ENCODE measurements at places on chromosomes 7 and 10.
A peak's percentile ranks its signal among the peaks of the same experiment; 100 is the strongest.

DNA sequence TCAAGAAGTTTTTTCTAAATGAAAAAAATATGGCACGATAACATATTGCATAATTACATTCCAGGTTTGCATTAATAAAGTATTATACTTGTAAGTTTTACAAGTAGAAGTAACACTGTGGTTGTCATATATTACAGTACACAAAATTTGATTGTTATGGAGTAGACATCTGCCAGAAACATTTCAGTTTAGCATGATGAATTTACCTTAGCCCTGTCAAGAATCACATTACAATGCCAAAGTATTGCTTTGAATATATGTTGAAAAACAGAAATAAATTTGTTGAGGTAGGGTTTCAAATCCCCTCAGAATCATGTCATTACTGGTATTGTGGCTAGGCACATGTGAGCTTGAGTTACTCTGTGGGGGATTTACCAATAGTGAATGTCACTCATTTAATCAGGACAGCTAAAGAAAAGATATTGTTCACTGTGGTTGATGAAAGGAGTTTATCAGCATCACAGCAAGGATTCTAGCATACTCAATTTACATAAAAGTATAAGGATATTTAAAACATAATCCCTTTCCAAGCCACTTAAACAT lies 112.1 kb downstream of the MDFIC start:
- no peak for DNase-seq

- no peak for DNase-seq
Measured at GRCh38 chr7:40093631-40094350, 40.6 kb downstream of the MPLKIP start.

DNA sequence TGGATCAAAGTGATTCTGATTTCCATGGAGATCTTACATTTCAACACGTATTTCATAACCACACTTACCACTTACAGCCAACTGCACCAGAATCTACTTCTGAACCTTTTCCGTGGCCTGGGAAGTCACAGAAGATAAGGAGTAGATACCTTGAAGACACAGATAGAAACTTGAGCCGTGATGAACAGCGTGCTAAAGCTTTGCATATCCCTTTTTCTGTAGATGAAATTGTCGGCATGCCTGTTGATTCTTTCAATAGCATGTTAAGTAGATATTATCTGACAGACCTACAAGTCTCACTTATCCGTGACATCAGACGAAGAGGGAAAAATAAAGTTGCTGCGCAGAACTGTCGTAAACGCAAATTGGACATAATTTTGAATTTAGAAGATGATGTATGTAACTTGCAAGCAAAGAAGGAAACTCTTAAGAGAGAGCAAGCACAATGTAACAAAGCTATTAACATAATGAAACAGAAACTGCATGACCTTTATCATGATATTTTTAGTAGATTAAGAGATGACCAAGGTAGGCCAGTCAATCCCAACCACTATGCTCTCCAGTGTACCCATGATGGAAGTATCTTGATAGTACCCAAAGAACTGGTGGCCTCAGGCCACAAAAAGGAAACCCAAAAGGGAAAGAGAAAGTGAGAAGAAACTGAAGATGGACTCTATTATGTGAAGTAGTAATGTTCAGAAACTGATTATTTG lies 15.3 kb downstream of the HNRNPA2B1 start:
- no peak for DNase-seq

GRCh38 chr10:58518775-58519174 lies 6.1 kb downstream of the BICC1 start:
- no peak for DNase-seq

GRCh38 chr10:32046151-32046550 lies 10.1 kb downstream of the KIF5B start:
- no peak for DNase-seq

DNA sequence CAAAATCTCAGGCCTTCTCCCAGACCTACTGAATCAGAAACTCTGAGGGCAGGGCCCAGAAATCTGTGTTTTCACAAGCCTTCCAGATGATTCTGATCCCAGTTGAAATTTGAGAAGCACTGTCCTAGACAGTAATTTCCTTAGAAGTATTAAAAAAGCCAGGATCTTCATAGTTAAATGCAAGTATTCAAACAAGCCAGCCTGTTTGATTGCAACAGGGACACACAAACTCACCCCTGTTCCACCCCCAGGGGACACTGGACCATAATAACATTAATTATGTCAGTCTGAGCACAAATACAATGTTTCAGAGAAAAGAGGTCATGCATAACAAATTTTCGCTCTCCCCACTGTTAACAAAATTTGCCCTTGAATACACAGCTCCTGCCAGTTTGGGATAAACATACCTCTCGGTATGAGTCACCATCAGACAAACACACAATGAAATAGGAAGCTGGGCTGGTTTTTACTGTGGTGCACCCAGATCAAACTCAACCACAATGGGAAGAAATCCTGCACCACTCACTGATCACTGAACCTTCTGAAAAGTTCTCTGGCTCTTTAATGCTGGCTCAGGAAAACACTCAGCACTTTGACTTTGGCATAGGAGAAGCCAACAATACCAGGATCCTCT lies 34.3 kb downstream of the ABLIM1 start:
- no peak for DNase-seq

GRCh38 chr10:81866753-81867152 lies 8.2 kb upstream of the NRG3 start:
- DNase-seq: no peak

DNA sequence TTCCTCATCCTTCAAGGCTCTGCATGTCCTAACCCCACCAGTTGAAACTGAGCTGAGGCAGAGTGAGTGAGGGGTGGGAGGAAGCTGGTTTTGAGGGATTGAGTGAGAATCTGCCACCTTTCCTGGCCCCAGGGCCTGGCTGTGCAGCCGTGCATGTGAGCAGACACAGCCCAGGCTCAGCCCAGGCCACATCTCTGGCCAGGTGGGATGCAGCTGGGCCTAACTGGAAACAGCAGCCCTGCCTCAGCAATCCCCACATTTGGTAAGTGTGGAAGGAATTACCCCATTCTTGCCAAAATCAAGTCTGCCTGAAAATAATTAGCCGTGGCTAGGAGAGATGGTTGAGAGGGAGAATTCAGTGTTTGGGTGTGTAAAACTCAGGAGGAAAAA lies 116.6 kb downstream of the NEURL1 start:
- no peak for DNase-seq

DNA sequence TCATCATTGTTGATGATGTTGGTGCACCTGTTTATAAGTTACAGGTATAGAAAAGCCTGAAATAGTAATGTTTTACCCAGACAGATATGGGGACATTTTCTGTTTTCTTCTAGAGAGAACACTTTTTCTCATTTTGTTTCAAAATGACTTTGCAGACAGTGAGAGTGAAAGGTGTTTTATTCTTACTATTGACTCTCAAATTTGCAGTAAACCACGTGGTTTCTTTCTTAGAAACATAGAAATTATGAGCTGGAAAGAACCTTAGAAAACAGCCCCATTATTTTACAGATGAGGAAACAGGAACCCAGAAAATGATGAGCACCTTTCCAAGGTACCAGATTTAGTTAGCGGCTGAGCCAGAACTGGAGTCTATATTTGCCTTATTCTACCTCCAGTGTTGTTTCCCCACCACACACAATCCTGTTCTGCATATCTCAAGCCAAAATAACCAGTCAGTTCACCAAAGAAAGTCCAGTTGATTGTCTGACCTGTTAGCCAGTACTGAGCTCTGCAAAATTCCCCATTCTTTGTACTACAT lies 138.9 kb upstream of the AHR start:
- DNase-seq: no peak

- DNase-seq: no peak
Measured at GRCh38 chr10:79203014-79203644, 134.4 kb downstream of the ZMIZ1 start.

GRCh38 chr10:58830697-58831096 lies 318.0 kb downstream of the BICC1 start:
- no peak for DNase-seq

GRCh38 chr7:129367349-129367699 lies 66.9 kb upstream of the STRIP2 start:
- DNase-seq: no peak

DNA sequence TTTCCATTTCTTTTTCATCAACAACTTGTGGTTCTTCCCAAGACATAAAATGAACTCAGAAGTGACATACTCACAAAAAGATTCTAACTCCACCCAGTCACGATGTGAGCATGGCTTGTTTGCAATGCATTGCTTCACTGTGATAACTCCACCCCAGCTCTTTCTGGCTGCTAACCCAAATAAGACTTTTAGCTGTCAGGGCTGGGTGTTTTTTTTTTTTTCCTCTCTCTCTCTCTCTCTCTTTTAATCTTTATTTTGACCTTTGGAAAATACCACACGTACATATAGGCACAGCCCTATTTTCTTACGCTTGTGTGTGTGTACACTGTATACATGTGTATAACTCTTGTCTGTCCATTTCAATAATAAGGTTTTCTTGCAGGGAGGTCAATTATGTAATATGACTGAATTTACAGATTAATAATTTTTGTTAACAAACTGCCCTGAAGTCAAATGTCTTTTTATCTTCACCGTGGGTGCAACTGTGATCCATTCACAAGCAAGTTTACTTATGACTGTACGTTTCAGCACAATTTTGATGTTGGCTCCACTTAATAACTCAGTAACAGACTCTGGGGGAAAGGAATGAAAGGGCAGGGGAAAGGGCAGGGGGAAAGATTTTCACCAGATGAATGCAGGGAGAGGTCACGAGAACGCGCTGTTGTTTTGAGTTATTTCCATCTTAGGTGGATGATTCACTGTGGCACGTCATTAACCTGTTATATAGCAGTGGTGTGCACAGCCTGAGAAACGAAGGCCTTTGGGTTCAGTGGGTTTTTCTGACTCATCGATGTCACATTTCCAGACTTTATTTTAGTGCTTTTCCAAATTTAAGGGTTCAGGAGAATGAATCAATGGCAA lies 49.1 kb downstream of the APBB1IP start:
- peak; percentile 55 for DNase-seq

DNA sequence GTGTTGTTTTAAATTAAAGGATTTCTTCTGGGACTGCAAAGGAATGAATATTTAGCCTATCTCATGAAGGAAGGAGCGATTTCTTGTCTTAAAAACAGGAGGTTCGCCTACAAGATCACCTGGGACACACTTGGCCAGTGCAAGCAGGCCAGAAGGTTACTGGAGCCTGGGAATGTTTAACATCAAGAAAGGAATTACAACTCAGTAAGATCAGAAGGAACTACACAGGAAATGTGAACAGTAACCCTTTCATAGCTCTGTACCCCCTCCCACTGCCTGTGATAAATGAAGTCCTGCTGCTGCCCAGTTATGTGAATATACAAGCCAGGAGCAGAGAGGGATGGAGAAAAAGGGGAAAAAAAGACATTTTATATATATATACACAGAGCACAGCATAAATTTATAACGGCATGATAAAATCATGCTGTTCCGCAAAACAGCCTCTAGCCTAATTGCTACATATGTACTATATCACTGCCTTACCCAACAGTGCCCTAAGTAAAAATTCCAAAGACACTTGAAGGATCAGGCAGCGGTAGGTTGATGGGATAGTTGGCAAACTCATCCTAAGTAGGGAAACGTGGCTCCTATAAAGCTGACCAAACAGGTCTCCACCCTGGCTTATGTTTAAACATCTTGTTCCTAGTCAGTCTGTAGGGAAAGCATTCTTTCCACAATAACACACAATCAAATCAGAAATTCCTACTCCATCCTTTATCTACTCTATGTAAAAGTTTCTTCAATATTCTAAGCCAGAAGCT lies 63.8 kb downstream of the ZNF438 start:
- no peak for DNase-seq

GRCh38 chr10:15027741-15028140 lies 16.0 kb upstream of the OLAH start:
- no peak for DNase-seq

DNA sequence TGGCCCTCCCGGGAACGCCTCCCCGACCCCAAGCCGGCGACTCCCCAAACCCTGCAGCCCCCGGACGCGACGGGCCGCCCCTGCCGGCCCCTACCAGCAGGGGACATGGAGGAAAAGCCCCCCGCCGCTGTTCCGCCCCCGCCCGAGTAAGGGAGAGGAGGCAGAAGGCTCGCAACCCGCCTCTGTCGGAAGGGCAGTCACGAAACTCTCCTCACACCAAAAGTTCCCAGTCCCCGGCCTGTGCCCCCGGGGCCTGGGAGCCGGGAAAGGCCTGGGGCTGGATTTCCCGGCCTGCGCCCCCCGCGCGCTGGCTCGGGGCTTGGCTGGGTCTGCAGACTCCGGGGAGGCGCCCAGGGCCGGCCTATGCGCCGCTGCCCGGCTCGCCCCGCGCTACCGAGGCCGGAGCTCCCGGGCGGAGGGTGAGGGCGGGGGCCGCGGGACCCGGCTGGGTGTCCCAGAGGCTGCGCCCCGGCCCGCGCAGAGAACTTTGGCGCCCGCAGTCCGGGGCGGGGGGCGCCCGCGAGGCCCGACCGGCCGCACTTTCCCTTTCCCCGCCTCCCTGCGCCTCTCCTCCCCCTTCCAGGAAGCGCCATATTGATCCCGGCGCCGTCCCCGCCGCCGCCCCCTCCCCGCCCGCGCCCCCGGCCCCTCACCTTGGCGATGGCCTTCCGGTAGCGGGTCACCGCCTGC lies 728 bp downstream of the PARD3 start:
- DNase-seq: no peak

DNA sequence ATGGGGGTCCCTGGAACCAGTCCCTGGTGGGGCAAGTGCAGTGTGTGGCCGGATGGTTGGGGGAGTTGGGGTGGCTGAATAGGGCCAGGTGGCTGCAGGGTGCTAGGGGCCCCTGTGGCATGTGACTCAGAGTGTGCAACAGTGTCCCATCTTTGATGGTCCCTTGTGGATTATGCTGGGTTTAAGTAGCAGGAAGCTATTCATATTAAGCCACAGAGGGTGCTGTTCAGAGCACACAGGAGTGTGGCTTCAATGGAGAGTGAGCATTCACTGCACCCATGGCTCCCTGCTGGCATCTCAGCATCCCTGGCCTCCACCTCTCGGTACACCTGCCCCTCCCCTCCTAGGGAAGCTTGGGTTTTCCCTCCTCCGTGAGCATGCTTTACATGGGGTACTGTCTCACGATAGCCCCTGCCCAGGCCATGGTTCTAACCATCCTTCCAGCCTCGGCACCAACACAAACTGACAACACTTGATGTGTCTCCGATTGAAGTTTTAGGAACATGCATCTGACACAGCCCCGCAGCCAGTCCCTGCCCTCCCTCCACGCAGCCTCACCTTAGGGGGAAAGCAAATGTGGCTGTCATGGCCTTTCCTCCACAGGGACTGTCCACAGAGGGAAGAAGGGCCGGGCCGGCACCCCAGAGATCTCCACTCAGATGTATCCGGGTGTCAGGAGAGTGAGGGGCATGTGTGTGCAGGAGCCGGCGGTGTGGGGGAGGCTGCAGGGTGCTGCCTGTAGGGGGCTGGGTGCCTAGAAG lies 30.4 kb upstream of the PPIF start:
- no peak for DNase-seq

DNA sequence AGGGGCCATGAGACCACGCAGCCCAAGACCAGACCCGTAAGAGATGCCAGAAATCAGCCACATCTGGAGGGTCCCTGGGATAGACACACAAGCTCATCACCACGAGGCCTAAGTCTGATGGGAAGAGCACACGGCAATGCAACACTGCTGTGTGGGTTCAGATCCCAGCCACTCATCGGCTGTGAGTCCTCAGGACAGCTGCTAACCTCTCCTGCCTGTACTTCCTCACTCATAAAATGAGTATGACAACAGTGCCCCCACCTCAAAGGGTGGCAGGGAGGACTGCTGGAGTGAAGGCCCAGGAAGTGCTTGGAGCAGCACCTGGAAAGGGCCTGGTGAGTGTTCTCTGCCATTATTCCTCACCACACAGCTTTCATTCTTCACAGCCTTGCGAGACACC lies 60.9 kb downstream of the MAD1L1 start:
- no peak for DNase-seq

- DNase-seq: no peak
Measured at GRCh38 chr7:12722136-12722535, 34.7 kb downstream of the ARL4A start.

Measured in stimulated activated CD4-positive, alpha-beta T cell treated with anti-CD3 and anti-CD28 coated beads, Interleukin-12 subunit alpha, Interleukin-12 subunit beta, amount 100 ng/mL, for 24 hours (primary cell).